ENCODE measurements at places on chromosomes 7 and 10. TPM values are rescaled to one million over a fixed set of nuclear protein-coding genes. Genes with fewer than 3 reads are reported as not detected.

The ABLIM1 gene
- total RNA-seq, result 37.9 TPM

The NAT16 gene
- not detected for total RNA-seq

The CTBP2 gene
- total RNA-seq, result 0.48 TPM

The LIPK gene
- total RNA-seq, result not detected

GRCh38 chr7:75039166-75039565, 34.4 kb downstream of the RCC1L start:
- H3K4me1 ChIP-seq, result peaks cover 4% of the 10 kb centered on the region
- H3K36me3 ChIP-seq, result peaks cover 21% of the 10 kb centered on the region
- DNase-seq, result no peak
- no peak overlapping the region for H3K4me3 ChIP-seq

- H3K4me1 ChIP-seq, result no peaks in the 10 kb centered on the region
- no peaks in the 10 kb centered on the region for H3K36me3 ChIP-seq
- no peaks in the 10 kb centered on the region for H3K27me3 ChIP-seq
- no peak overlapping the region for H3K27ac ChIP-seq
These were observed 386.1 kb downstream of the PLXDC2 start for GRCh38 chr10:20202337-20202736.

GRCh38 chr7:142626420-142627035, 122.7 kb upstream of the PRSS1 start:
- no peaks in the 10 kb centered on the region for H3K36me3 ChIP-seq
- peak; percentile 48 for DNase-seq
- H3K4me3 ChIP-seq, result peak overlapping the region; percentile 81
- peaks cover 13% of the 10 kb centered on the region for H3K27me3 ChIP-seq

DNA sequence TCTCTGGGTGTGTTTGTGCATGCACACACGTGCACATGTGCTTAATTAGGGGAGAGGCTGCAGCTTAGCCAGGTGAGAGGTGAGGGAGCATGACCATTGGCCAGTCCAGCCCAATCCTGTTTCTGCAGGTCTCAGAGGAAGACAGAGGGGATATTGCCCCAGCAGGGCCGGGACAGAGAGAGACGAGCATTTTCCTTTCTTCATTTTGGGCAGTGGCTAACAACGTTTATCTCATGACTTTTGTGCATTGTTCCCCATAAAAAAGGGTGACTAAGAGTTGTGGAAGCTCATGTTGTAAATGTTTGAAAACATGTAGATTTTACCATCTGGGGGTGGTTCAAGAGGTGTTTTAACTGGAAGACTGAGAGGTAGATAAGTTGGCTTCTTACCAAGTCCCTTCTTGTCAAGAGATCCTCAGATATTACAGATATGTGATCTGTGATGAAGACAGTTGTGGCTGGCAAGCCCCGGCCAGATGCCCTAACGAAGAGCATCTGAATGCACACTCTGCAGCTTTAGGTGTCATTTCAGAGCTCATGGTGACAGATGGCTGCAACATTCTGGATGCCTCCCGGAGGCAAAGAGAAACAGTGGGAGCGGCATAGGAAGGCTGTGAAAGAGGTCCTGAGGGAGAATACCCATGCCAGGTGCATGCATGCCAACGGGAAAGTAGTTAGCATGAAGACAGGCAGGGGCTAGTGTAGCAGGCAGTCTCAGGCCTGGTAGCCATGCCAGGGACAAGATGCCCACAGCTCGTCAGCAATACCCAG, 16.7 kb upstream of the DMBT1 start:
- H3K36me3 ChIP-seq, result no peaks in the 10 kb centered on the region
- no peak overlapping the region for H3K4me3 ChIP-seq
- H3K27me3 ChIP-seq, result peaks cover 28% of the 10 kb centered on the region
- H3K27ac ChIP-seq, result no peak overlapping the region
- H3K4me1 ChIP-seq, result peaks cover 7% of the 10 kb centered on the region

- no peak overlapping the region for H3K27ac ChIP-seq
- no peaks in the 10 kb centered on the region for H3K27me3 ChIP-seq
- no peaks in the 10 kb centered on the region for H3K4me1 ChIP-seq
- no peak overlapping the region for H3K4me3 ChIP-seq
- no peaks in the 10 kb centered on the region for H3K36me3 ChIP-seq
These were observed 144.5 kb upstream of the POT1 start for GRCh38 chr7:125074141-125074540.

GRCh38 chr10:121078036-121078435, 226.9 kb downstream of the WDR11 start:
- H3K4me1 ChIP-seq, result no peaks in the 10 kb centered on the region
- no peak overlapping the region for H3K27ac ChIP-seq
- no peaks in the 10 kb centered on the region for H3K27me3 ChIP-seq
- no peak overlapping the region for H3K4me3 ChIP-seq
- DNase-seq, result no peak

DNA sequence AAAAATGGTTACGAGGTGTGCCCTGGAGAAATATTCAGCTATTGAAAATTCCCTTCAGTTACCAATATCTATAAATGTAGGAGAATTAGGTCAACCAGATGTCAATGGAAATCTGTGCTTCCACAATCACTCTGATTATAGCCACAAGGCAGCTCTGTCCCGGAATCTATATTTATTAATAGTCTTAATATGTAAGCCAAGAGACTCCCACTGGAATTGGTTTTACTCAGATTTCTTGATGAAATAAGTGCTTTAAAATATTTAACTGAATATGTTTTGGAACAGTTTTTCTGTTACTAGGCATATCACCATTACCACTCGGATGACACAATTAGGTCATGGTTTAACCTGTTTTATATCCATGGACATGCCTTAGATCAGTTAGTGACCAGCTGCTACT, 169.6 kb downstream of the POM121L12 start:
- no peak for DNase-seq
- no peak overlapping the region for H3K27ac ChIP-seq
- H3K36me3 ChIP-seq, result no peaks in the 10 kb centered on the region

DNA sequence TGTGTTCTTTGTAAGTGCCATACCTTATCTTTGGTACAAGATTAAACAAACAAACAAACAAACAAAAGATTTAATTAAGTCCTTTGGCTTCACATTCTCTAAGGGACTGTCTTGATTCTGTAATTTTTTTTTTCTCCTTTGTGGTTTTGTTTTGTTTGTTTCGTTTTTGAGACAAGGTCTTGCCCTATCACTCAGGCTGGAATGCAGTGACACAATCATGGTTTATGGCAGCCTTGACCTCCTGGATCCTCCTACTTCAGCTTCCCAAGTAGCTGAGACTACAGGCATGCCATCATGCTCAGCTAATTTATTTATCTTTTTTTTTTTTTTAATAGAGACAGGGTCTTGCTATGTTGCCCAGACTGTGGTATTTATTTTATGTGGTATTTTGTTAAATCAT, 165.8 kb downstream of the LRRC4 start:
- H3K4me3 ChIP-seq, result no peak overlapping the region
- H3K27me3 ChIP-seq, result no peaks in the 10 kb centered on the region
- peaks cover 34% of the 10 kb centered on the region for H3K4me1 ChIP-seq
- no peak overlapping the region for H3K27ac ChIP-seq
- H3K36me3 ChIP-seq, result peaks cover 70% of the 10 kb centered on the region

Data from activated T-helper 2 cell treated with anti-CD3 and anti-CD28 coated beads, Interferon-gamma antibody, Interleukin-2, Interleukin-4, amounts not matched to agents 10 μg/mL and 5 μg/mL and 100 μg/mL, durations not matched to agents 14 hours and 24 hours and 36 hours (primary cell).